ENCODE measurements at places on chromosomes 4 and X.

DNA sequence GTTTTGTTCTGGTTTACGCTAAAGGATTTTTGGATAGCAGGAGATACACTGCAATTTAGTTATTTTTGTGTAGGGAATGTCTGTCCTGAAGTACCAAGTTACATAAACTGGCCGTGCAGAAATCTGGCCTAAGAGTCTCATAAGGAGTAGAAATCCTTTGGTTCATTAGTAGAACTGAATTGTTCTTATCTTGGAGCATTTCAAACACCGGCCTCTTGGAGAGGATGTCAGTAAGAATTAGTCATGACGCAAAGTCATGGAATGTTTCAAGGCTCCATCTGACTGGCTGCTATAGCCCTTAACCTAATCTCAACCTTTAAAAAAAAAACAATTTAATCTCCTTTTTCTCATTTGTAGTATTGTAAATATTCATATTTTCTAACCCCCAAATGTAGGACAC, 15.2 kb downstream of the PDLIM3 start:
- DNase-seq: no peak

DNA sequence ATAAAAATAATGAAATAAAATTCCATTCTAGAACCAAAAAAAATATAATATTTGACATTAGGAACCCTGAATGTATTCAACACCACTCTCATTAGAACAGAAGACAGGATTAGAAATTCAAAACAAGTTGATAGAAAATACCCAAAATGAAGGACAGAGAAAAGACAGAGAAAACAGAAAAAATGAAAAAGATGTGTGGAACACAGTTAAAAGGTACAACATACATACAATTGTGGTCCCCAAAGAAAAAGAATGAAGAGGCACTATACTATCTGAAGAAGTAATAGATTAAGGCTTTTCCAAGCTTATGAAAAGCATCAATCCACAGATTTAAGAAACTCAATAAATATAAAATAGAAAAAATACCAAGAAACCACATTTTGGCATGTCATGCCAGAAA, 16.4 kb downstream of the ANKRD50 start:
- no peak for DNase-seq

DNA sequence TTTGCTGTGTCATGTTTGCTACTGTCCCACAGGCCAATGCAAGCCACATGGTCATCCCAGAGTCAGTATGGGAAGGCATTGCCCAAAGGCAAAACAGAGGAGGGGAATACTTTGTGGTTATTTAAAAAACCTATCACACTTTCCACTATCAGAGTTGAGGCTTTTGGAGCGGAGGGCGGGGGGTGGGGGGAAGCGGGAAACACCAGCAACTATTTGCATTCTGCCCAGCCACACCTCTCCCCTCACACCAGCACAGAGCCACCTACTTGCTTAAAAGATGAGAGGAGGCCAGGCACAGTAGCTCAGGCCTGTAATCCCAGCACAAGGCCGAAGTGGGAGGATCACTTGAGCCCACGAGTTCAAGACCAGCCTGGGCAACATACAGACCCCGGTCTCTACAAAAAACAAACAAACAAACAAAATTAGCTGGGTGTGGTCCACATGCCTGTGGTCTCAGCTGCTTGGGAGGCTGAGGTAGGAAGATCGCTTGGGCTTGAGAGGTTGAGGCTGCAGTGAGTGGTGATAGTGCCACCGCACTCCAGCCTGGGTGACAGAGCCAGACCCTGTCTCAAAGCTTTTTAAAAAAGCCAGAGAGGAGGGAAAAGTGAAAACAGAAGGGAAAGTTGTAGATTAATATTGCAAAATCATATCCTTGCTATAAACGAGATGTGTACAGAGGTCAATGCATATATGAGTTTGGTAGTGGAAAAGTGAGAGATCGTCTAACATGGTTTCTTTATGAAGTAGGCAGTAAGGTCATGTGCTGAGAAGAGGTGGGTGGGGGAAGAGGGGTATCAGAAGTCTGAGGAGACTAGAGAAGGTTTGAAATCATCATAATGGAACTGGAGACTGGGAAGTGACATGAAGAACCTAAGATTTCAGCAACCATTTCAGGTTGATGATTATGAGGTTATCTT, 1.9 kb upstream of the CHST7 start:
- no peak for DNase-seq

DNA sequence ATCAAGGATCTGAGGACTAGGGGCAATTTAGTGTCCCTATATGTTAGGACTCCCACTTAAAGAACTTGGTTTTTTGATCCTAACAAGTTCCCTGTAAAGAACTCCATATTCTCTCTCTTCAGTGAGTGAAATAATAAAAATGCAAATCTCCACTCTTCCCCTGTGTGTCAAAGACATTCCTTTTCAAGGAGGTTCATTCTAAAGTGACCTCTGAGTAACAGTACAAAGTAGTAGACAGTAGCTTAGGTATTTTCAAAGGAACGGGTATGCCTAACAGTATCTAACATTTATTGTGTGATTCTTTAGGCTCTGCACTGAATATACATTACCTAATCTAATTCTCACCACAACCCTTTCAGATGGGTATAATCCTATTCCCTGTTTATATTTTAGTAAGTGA, 58.4 kb upstream of the SCOC start:
- no peak for DNase-seq

- DNase-seq: no peak
These were observed 141.0 kb downstream of the TSPAN5 start for GRCh38 chr4:98517218-98518021.

GRCh38 chr4:122826553-122827257, at the start of gene FGF2:
TSS of gene FGF2 (plus strand) at chr4:122826831. CDS start at chr4:122827175, 344 bp downstream.
- no peak for DNase-seq

GRCh38 chr4:182293691-182294255, 50.6 kb downstream of the TENM3 start:
- no peak for DNase-seq

DNA sequence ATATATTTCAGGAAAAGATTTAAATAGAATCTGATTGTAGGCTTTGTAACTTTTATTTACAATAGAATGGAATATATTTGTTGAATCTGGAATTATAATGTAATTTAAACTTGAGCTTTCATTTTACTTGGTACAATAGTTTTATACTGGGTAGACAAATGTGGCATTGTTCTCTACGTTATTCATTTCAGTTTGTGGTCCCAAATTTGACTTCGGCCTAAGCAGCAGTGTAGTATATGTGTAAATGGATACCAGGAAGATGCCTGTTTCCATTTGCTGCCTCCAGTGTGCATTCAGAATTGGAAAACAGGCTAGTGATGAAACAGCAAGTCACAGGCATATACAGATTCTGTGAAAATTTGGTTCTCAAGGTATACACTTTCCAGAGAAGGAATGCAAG, 77.8 kb downstream of the CLDN22 start:
- no peak for DNase-seq

- no peak for DNase-seq
These were observed 10.5 kb downstream of the GPR82 start for GRCh38 chrX:41734530-41734929.

- DNase-seq: no peak
These were observed 93.7 kb upstream of the SOD3 start for GRCh38 chr4:24701683-24702082.

DNA sequence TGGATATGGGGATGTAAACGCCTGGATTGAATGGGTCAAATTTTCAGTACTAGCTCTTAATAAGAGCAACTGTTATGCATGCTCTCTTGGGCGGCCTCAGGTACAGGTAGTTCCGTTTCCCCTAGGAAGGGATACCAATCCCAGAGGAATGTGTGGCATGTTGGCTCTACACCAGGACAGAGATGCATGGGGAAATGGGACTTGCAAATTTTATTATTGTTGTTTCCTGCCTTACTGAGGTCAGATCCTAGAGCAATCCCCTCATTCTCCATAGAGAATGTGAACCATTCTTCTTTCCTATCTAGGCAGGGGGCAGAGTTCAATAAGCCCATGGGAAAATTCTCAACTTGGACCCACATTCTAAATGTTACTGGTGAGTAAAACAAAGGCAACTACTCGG, 361.8 kb upstream of the FGF16 start:
- DNase-seq: no peak

DNA sequence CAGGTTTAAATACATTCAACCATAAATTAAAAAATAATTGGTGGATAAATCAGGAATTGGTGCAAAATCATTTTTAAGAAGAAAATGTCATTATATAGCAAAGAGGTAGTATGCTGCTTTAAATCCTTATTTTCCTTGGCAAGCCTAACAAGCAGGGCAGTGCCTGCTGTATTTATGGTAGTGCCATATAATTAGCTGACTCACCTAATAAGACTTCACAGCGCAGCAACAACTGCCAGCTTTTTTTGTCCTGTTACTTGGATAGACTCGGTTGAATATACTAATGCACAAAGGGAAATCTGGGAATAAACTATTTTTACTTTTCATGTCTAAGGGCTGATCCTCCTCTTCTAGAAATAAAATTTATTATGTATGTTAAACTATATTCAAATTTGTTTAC, 99.1 kb downstream of the SNCA start:
- DNase-seq: no peak

- no peak for DNase-seq
These were observed 15.5 kb downstream of the JADE3 start for GRCh38 chrX:46927718-46928117.

DNA sequence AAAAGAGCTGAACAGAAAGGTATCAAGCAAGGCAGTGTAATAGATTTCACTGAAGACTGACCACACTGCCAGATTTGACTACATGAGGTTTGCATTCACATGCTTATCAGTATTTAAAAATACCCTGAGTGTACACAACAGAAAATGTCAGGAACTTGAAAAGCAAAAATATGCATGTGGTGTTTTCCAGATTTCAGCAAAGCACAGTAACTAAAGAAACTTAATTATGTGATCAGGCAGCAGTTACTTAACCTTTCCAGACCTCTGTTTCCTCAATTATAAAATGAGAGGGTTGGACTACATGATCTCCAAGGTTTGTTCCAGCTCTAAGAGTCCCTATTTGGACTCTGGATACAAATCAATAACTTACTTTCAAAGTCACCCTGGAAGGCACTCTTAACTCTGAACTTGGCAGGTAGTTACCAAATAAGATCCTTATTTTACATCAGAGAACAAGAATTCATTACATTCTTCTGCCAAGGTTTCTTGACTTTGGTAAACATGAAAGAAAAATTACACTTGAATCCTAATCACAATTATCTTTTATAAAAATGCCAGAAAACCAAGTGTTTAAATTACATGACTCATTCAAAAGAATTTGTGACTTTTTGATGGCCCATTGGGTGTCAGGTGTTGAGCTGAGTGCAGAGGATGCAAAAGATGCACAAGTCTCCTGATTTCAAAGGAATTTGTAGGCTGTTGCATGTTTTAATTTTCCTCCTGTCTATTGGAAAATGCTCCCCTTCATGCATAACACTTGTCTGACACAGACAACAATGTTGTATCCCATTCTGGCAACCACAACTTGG, 241.6 kb downstream of the MGST2 start:
- DNase-seq: no peak

DNA sequence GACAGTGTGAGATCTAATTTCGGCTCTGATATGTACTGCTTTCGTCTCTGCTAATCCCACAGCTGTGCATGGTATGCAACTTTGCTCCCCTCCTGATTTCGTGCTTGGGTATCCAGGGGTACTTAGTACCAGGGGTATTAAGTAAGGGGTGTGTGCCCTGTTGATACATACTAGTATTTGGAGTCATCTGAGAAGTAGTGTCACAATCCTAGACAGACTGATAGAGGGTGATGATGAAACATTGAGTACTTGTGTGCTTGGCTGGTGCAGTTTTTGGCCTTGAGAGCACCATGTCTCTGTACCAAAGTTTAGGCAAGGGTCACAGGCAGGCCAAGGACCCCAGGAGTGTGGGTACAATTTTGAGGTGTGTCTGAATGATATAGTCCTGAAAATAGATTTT, 10.9 kb downstream of the GPAT3 start:
- no peak for DNase-seq

DNA sequence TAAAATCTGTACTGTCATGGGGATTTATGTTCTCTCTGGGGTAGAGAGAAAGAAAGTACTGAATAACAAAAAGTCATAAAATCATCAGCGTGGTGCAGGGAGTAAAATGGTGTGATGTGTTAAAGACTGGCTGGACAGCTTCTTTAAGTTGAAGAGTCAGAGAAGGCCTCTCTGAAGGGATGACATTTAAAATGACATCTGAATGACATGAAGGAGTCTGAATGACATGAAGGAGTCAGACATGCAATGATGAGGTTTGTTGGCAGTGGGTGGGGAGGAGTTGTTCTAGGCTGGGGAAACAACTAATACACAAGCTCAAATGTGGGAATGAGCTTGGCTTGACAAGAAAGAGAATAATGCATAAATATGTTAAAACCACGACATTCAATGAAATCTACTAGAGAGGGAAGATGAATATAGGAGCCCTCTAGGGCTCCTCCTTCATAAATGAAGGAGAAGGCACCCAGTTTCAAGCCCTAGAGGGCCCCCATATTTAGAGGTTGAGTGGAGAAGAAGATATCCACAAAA, 63.9 kb upstream of the KIT start:
- no peak for DNase-seq

DNA sequence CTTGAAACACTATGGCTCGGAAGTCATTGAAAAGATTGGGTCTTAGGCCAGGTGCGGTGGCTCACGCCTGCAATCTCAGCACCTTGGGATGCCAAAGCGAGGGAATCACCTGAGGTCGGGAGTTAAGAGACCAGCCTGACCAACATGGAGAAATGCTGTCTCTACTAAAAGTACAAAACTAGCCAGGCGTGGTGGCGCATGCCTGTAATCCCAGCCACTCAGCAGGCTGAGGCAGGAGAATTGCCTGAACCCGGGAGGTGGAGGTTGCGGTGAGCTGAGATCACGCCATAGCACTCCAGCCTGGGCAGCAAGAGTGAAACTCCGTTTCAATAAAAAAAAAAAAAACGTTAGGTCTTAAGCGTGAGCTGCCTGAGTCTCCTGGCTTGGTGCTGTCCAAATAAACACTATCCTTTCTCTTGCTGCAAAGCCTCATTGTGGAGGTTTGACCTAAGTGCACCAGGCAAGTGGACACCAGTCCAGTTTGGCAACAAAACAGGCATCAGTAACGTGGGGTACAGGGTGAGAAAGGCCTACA, 185.9 kb downstream of the DHRSX start:
- no peak for DNase-seq

GRCh38 chr4:54657551-54658251, at the start of gene KIT:
TSS of gene KIT (plus strand) at chr4:54657957. CDS start at chr4:54658015, 58 bp downstream.
- DNase-seq: no peak

DNA sequence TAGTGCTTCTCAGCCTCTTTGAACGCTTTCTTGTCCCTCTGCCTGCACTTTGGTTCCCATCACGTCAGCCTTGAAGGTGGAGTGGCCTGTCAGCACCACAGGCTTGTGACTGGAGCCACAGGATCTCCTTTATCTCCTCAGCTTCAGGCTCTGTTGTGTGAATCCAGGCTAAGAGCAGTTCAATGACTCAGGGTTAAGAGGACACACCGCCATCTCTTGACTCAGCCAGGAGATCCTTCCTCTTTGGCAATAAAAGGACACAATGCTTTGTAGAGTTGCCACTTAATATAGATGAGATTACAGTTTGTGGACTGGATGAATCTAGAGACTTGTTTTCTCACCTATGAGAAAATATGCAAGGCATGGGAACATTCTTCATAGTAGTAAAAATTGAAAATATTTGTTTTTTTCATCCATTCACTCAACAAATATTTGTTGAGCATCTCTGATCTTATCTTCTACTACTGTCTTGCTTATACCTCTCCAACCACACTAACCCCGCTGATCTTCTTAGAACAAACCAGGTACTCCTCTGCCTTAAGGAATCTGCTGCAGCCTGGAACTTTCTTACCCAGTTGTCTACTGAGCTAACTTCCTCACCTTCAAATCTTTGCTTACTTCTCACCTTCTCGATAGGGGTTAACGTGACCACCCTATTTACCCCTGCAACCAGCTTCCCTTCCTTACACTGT, 62.3 kb downstream of the UCHL1 start:
- DNase-seq: no peak

Data from stimulated activated CD8-positive, alpha-beta memory T cell treated with anti-CD3 and anti-CD28 coated beads, Interleukin-4, amount 100 ng/mL, for 1 hour (primary cell).